EL (cell line): ENCODE measurements at places on chromosomes 5 and 9.
A peak's percentile ranks its signal among the peaks of the same experiment; 100 is the strongest.

GRCh38 chr5:179599100-179599499 is 24.4 kb downstream of the HNRNPH1 start:
- no peak for DNase-seq

DNA sequence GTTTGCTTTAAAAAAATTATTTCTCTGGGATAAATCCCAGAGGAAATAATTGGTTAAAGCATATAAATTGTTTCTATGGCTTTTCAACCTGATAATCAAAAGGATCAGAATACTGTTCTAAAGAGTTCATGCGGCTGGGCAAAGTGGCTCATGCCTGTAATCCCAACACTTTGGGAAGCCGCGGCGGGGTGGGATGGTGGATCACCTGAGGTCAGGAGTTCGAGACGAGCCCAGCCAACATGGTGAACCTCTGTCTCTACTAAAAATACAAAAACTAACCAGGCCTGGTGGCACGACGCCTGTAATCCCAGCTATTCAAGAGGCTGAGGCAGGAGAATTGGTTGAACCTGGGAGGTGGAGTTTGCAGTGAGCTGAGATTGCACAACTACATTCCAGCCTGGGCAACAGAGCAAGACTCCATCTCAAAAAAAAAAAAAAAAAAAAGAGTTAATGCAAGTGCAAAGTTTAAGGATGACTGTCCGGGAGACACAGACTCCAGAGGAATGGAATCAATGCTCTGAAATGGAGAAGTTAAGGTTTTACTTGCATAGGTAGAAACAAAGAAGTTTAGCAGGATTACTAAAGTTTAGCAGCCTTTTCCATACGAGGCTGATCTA is 16.6 kb upstream of the GRHPR start:
- DNase-seq, result no peak

DNA sequence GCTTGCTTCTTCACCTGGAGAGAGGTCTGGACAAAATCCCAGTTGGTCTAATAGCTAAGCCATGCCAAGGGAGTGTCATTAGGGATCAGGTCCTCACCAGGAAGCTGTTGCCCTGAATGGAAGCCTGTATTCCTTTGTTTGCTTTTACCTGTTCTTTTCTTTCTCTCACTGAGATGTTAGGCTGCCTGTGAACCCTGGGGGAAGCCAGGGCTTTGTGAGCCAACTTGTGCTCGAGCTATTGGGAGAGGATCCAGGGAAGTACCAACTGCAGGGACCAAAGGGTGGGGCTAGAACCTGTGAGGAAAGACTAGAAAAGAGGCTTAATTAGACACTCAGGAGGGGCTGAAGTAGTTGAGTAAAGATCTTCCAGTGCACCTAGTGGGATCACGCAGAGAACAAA is 451.2 kb upstream of the TLE4 start:
- DNase-seq, result no peak

GRCh38 chr5:2701592-2701991 is 49.9 kb downstream of the IRX2 start:
- no peak for DNase-seq

DNA sequence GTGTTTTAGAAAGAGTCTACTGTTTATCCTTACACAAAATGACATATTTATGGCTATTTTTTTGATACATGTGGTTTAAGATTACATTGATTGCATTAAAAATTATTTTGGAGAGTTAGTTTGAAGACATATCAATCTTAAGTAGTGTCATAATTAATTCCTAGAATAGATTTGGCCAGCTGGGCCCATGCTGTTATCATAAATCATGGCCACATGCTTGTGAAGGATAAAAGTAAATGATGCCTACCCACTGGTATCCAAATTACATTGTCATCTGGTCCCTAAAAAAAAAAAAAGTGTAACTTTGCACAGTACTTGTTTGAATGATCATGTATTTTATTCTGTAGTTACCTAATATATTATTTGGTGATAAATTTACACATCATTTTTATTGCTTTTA is 96.9 kb downstream of the PARP8 start:
- DNase-seq, result no peak

GRCh38 chr5:74261421-74261820 is 379.1 kb downstream of the ENC1 start:
- no peak for DNase-seq

GRCh38 chr5:174381241-174381640 is 335.7 kb downstream of the NSG2 start:
- DNase-seq, result no peak

GRCh38 chr9:90343366-90343765 is 299.3 kb downstream of the DIRAS2 start:
- DNase-seq, result peak; percentile 1

DNA sequence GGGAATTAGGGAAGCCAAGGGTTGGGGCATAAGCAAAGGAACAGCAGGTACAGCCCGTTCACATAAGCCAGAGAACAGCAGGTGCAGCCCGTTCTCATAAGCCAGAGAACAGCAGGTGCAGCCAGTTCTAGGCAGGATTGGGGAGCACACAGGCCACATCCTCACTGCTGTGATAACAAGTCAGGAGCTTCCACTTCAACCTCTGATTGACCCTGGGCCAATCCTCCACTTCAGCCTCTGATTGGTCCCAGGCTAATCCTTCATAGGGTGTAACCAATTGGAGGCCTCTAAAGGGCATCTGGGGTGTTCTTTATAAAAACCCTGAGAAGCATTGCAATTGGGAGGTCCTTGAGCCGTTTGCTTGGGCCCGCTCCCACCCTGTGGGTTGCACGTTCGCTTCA is 27.5 kb downstream of the CEL start:
- DNase-seq, result no peak

DNA sequence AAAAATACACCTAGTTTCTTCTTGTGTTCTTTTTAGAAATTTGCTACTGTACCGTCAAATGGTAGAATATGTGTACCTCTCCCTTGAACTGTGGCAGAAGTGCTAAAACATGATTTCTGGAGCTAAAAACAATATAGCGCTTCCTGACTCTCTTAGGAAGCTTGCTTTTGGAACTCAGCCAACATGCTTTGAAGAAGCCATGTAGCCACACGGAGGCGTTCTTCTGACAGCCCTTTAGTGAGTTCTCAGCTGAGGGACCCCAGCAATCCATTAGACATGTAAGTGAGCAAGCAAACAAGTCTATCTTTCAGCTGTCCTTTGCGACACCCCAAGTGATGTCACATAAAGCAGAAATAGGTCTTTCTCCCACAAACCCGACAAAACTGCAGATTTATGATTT is 917.0 kb downstream of the CDH9 start:
- no peak for DNase-seq

- peak; percentile 86 for DNase-seq
Observed at GRCh38 chr5:103452666-103453065, 109.9 kb downstream of the NUDT12 start.

DNA sequence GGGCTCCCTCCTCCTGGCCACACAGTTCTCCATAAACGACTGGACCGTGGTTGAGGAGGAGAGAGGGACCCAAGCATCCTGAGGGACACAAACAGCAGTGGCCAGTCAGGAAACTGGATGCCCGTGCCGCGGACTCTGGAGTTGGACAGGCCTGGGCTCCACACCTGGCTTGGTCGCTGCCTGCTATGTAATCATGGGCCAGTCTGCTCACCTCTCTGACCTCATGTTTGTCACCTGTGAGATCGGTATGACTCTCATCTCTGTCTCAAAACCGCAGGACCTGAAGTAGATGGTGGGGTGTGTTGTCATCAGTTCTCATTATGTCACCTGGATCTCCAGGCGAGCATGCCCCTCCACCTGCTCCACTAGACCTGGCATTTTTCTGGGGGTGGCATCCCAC is 14.5 kb downstream of the CXXC5 start:
- DNase-seq, result no peak

DNA sequence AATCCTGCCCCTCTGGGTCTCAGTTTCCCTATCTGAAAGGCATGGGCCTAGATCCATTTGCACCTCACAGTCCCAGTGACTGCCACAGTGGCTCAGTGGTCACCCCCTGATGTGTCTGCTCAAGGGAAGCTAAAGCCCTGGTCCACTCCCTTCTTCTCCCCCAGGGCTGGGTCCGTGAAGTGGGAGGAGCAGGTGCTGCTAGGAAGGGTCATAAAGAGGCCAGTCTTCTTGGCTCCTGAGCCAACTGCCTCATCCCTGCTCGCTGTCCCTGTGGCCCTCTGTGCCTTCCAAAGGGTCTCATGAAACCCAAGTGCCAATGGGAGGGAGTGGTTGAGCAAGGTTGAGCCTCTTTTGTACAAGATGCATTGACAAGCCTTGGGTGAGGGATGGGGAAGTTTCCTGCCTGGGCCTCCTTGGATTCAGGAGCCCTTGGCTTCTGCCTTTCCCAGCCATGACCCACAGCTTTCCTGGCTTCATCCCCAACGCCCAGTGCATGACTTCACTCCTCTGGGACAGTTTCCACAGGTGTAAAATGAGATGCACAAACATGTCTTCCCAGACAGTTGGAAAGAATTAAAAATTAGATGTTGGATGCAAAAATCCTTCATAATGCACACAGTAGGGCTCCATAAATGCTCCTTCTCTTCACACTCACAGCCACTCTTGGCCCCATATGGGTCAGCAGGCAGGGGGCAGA is 1.6 kb upstream of the SLC6A7 start:
- no peak for DNase-seq

DNA sequence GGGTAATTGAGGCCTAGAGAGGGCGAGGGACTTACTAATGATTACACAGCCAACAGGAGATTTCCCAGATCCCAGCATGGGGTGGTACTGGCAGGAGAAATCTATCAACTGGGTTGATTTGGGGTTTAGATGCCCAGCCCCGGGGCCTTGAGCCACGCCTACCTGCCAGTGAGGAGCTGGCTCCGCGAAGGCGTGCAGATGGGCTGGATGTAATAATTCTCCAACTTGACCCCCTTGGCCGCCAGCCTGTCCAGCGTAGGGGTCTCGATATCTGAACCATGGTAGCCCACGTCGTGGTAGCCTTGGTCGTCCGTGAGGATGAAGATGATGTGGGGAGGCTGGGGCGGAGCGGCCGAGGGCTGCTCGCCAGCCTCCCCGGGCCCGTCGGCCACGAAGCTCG is 804 bp downstream of the ARSI start:
- DNase-seq, result no peak

DNA sequence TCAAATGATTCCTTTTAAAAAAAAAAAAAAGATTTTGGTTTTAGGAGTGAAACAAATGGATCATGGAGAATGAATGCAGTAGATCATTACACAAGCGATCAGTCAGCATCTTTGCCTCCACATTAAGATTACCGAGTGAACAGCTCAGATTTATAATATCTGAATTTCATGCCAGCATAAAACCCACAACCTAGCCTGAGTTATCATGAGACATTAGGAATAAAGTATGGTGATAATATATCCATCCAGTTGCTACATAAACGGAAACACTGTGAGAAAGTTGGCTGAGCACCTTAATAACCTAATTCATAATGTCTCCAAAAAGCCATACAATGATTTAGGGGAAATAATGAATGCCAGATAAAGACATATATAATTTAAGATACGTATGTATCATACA is 553.1 kb upstream of the TUSC1 start:
- no peak for DNase-seq
